ENCODE measurements at places on chromosomes 3 and 15.
A peak's percentile ranks its signal among the peaks of the same experiment; 100 is the strongest.

DNA sequence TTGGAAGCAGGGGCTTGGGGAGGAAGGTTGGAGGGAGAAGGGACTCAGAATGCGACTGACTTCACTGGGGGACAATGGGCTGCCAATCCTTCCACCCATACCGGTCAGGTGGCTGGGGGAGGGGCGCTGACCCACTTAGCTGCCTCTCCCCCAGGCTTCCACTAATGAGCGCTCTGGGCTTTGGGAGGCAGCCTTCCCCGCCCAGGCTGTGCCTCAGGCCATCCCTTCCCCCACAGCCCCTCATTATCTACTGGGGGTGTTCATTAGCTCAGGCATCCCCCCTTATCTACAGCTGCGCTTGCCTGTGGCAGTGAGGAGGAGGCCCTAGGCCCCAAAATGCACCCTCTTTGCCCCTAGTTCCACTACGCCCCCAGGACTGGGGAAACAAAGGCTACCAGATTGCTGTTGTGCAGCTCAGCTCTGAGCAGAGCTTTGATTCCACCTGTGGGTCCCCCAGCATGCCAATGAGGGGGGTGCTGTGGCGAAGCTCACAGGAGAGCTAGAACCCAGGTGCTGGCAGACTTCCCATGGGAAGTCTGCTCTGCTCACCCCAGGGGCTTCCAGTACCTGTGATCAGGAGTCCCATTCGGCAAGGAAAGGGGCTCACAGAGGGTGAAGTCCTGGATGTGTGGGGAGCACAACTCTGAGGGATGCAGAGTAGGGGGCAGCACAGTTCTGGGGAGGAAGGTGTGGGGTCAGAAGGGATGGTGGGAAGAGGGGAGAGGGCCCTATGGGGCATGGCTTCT is 29.4 kb upstream of the SEMA3F start:
- DNase-seq, result no peak
- peaks cover 5% of the 10 kb centered on the region for H3K4me1 ChIP-seq
- no peak overlapping the region for H3K27ac ChIP-seq
- no peak overlapping the region for H3K4me3 ChIP-seq
- H3K36me3 ChIP-seq, result no peaks in the 10 kb centered on the region

GRCh38 chr3:177487635-177488186 is 290.4 kb upstream of the TBL1XR1 start:
- H3K4me3 ChIP-seq, result no peak overlapping the region
- H3K27ac ChIP-seq, result no peak overlapping the region
- no peaks in the 10 kb centered on the region for H3K27me3 ChIP-seq
- H3K36me3 ChIP-seq, result no peaks in the 10 kb centered on the region
- DNase-seq, result no peak

DNA sequence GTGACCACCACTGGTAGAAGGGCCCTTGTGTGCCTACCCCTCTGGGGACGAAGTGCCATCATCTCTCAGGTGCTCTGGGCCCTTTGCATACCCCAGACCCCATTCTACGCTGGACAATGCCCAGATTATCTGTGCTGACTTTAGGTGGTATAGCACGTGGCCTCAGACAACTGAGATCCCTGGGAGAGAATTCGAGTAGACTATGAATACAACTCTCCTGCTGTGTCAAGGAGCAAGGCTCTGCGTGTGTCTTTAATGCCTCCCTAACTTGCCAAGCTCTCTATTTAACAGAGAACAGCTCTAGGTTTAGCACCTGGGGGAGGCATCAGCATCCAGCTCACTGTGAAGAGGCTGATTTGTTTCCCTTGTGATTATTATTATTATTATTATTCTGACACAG is 29.1 kb downstream of the FAM3D start:
- no peaks in the 10 kb centered on the region for H3K4me1 ChIP-seq
- H3K27me3 ChIP-seq, result no peaks in the 10 kb centered on the region
- H3K4me3 ChIP-seq, result no peak overlapping the region
- no peak overlapping the region for H3K27ac ChIP-seq

DNA sequence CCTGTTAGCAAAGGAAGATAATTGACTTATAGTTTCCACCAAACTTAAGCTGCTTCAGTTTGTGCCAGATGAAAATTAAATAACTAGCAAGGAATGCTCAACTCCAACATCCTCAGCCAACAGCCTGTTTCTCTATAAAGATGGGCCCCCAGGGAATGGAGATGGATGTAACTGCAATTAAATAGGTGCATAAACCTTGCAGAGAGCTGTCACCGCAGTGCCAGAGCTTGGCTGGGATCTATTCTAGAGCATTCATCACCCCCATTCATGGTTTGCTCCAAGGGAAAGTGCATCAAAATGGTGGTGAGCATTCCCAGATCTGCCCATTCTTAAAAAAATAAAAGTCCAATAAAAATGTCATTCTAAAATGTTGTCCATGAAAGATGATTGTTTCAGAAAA is 19.7 kb upstream of the RORA start:
- H3K27me3 ChIP-seq, result no peaks in the 10 kb centered on the region
- H3K27ac ChIP-seq, result no peak overlapping the region
- H3K4me1 ChIP-seq, result no peaks in the 10 kb centered on the region
- H3K4me3 ChIP-seq, result no peak overlapping the region
- H3K36me3 ChIP-seq, result no peaks in the 10 kb centered on the region
- no peak for DNase-seq

- no peaks in the 10 kb centered on the region for H3K4me1 ChIP-seq
- H3K27me3 ChIP-seq, result no peaks in the 10 kb centered on the region
- no peak overlapping the region for H3K4me3 ChIP-seq
- no peak overlapping the region for H3K27ac ChIP-seq
These were observed 33.4 kb downstream of the EIF3J start for GRCh38 chr15:44570361-44570760.

DNA sequence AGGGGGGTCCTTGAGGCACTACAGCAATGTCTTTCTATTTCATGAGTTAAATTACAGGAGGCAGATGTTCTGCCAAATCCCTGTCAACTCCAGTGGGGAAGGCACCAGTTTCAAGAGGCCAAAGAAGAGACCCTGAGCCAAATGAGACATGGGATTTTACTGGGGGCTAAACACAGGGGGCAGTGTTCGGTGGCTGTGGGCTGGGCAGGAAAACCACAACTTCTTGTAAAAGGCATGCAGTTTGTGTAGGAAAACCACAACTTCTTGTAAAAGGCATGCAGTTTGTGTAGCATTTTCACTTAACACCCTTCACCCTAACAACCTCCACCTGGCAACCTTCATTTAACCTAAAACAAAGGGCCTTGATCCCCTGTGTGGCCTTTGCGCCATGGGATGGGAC is 61.0 kb downstream of the POLR2M start:
- H3K27me3 ChIP-seq, result no peaks in the 10 kb centered on the region
- H3K4me1 ChIP-seq, result no peaks in the 10 kb centered on the region
- no peaks in the 10 kb centered on the region for H3K36me3 ChIP-seq

DNA sequence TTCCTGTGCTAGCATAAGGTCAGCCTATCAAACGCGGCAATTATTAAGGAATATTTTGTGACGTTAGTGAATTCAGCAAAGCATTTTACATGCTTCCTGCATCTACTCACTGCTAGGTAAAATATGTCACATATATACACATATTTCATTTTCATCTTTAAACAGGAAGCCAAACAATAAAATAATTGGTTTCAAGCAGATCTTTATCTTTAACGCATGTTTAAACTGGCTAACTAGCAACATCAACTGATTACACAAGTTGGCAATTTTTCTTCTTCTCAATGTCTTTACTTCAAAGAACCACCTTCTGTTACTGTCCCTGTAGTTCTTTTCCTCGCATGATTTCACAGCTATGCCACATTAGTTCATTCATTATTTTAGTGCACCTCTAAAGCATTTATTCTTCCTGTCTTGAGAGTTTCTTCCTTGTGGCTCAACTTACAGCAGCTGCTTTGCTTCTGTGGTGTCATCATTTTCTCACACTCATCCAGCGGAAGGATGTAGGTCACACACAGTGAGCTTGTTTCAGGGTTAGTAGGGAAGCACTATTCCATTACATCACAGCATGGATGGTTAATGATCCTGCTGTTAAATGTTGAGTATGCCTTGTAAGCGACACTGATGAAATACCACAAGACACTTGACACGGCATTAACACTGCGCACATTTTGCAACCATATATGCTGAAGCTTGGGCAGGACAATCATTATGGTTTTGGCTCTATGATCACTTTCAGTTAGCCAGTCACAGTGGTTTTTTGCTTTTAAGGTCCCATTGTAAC is 2.3 kb upstream of the BCHE start:
- no peaks in the 10 kb centered on the region for H3K27me3 ChIP-seq
- no peak overlapping the region for H3K4me3 ChIP-seq
- peak overlapping the region; percentile 44 for H3K27ac ChIP-seq
- peaks cover 7% of the 10 kb centered on the region for H3K4me1 ChIP-seq

DNA sequence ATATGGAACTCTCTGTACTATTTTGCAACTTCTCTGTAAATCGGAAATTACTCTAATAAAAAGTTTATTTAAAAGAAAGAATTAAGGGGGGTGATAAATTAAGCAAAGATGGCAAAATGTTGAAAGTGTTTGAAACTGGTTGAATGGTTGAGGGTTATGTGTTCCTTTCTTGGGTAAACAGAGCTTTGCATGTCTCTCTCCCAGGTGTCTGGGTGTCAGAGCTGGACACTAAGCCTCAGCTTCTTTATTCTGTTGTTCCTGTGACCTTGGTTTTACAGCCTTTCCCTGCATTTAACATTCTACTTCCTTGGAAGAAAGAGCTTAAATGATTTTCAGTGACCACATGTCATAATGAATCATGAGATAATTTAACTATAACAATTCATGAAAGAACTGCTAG is 7.2 kb downstream of the GPR171 start:
- H3K36me3 ChIP-seq, result no peaks in the 10 kb centered on the region
- no peak overlapping the region for H3K27ac ChIP-seq
- H3K4me3 ChIP-seq, result no peak overlapping the region

GRCh38 chr15:48437178-48437577 is 105.9 kb downstream of the DUT start:
- H3K4me1 ChIP-seq, result no peaks in the 10 kb centered on the region
- DNase-seq, result no peak
- H3K27me3 ChIP-seq, result no peaks in the 10 kb centered on the region
- H3K27ac ChIP-seq, result no peak overlapping the region

- H3K36me3 ChIP-seq, result no peaks in the 10 kb centered on the region
- no peaks in the 10 kb centered on the region for H3K4me1 ChIP-seq
- no peak overlapping the region for H3K27ac ChIP-seq
- no peaks in the 10 kb centered on the region for H3K27me3 ChIP-seq
- no peak overlapping the region for H3K4me3 ChIP-seq
These were observed 5.6 kb upstream of the PYDC2 start for GRCh38 chr3:191455257-191455952.

DNA sequence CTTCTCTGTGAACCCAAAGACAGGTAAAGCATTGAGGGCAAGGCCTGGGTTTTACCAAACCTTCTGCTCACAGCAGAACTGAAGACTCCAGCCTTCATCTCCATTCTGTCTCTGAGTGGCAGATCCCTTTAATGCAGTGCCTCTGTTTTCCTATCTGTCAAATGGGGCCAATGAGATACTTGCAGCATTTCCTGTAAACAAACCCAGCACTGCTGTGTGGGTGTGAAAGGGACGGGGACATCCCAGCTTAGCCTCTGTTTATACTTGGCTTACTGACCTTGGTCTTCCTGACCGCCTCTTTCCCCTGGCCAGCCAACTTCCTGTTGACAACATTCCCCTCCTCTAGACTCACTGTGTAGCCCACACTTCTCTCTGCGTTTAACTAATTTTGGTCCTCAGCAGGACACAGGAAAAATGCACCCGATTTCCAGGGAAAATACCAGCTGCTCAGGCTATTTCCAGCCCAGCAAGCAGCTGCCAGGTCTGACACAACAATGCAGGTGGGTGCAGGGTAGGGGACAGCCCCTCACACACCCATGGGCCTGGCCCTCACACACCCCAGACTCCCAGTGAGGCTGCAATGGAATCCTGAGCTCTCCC is 105.9 kb upstream of the HERC1 start:
- peaks cover 10% of the 10 kb centered on the region for H3K4me1 ChIP-seq
- DNase-seq, result no peak
- H3K27ac ChIP-seq, result no peak overlapping the region

DNA sequence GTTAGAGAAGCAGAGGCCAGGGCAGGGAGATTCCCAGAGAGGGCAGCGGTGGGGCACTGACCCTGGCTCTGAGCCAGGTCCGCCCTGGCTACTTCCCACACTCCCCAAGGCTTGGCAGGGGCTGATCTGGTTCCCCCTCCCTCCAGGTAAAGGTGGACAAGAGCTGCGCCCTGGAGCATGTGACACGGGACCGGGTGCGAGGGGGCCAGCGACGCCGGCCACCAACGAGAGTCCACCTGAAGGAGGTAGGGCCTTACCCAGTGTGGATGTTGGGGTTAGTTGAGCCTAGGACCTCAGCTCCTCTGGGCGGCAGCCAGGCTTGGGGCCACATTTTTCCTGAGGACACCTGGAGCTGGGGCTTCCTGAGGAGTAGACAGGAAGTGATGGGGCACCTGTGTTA is 19.6 kb downstream of the PLEKHO2 start:
- no peak overlapping the region for H3K27ac ChIP-seq
- DNase-seq, result no peak
- no peak overlapping the region for H3K4me3 ChIP-seq
- H3K27me3 ChIP-seq, result no peaks in the 10 kb centered on the region
- peaks cover 7% of the 10 kb centered on the region for H3K4me1 ChIP-seq

DNA sequence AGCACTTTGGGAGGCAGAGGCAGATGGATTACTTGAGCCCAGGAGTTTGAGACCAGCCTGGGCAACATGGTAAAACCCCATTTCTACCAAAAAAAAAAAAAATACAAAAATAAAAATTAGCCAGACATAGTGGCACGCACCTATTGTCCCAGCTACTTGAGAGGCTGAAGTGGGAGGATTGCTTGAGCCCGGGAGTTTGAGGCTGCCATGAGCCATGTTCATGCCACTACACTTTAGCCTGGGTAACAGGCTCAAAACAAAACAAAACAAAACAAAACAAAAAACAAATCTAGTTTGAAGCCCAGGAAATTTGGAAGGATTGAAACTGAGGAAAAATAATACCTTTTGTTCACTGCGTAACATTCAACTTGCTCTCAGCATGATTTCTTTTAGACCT is 16.6 kb downstream of the TMOD3 start:
- H3K4me1 ChIP-seq, result peaks cover 77% of the 10 kb centered on the region
- H3K4me3 ChIP-seq, result no peak overlapping the region
- no peaks in the 10 kb centered on the region for H3K27me3 ChIP-seq
- H3K27ac ChIP-seq, result peak overlapping the region; percentile 79
- no peak for DNase-seq
- no peaks in the 10 kb centered on the region for H3K36me3 ChIP-seq
